Panc1 (cell line): ENCODE measurements at places on chromosomes 6 and 20. TPM values are rescaled to one million over a fixed set of nuclear protein-coding genes. Genes with fewer than 3 reads are reported as not detected.

GRCh38 chr6:106275692-106276091, 49.9 kb downstream of the ATG5 start:
- DNase-seq: no peak
- no peak overlapping the region for H3K4me3 ChIP-seq
- H3K27ac ChIP-seq: no peak overlapping the region
- H3K36me3 ChIP-seq: no peaks in the 10 kb centered on the region; the same call in 1 of the 2 replicates

GRCh38 chr6:37566111-37566949, 66.6 kb upstream of the CCDC167 start:
- H3K36me3 ChIP-seq: no peaks in the 10 kb centered on the region
- H3K4me3 ChIP-seq: peak overlapping the region; percentile 65
- no peak for DNase-seq
- peak overlapping the region; percentile 85 for H3K27ac ChIP-seq

- H3K4me1 ChIP-seq: peaks cover 63% of the 10 kb centered on the region
- H3K27ac ChIP-seq: no peak overlapping the region
- H3K27me3 ChIP-seq: no peaks in the 10 kb centered on the region
These were observed 7.1 kb downstream of the PANK2 start for GRCh38 chr20:3896302-3896701.

DNA sequence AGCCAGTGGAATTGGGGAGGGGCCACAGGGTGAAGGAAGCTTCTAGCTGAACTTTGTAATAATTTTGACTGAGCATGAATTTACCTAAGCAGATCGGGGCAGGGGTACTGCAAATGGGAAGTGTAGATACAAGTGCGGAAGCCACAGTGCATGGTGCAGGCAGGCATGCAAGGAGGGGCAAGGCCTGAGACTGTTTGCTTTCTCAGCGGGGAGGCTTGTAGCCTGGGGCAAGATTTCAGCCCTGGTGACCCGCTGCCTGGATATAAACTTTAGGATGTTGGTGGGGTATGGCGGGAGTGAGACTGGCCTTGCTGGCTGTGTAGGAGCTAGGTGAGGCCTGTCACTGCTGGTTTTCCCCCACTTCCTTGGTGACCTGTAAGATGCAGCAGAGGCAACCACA, 266.4 kb upstream of the PREP start:
- no peaks in the 10 kb centered on the region for H3K27me3 ChIP-seq
- H3K4me1 ChIP-seq: no peaks in the 10 kb centered on the region
- H3K36me3 ChIP-seq: no peaks in the 10 kb centered on the region
- DNase-seq: no peak
- H3K27ac ChIP-seq: no peak overlapping the region

GRCh38 chr6:161422710-161423680, 149.1 kb upstream of the AGPAT4 start:
- H3K4me3 ChIP-seq: no peak overlapping the region
- no peak for DNase-seq
- no peaks in the 10 kb centered on the region for H3K27me3 ChIP-seq
- H3K4me1 ChIP-seq: peaks cover 10% of the 10 kb centered on the region
- H3K27ac ChIP-seq: peak overlapping the region; percentile 36

GRCh38 chr6:25746968-25747367, 7.6 kb upstream of the SLC17A4 start:
- no peaks in the 10 kb centered on the region for H3K36me3 ChIP-seq
- H3K4me3 ChIP-seq: no peak overlapping the region
- no peaks in the 10 kb centered on the region; the same call in 1 of the 2 replicates for H3K27me3 ChIP-seq
- DNase-seq: no peak
- no peak overlapping the region for H3K27ac ChIP-seq

CST2 gene
- total RNA-seq: not detected

DNA sequence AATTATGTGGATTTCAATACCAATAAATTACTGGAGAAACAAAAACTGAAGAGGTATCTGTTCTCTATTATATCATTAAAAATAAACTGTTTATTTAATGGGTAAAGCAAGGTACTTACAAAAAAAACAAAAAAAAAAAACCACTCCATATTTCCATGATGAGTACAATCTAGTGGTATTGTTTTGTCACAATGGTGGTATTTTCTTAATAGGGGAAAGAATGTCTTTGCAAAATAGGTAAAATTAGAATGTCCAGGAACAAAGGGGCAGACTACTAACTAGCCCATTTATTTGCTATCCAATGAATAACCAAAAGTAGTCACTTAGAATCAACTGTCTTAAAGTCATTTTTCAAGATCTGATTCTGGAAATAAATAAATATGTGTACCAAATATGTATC, 92.0 kb downstream of the ARHGAP18 start:
- H3K4me3 ChIP-seq: no peak overlapping the region
- no peaks in the 10 kb centered on the region for H3K36me3 ChIP-seq
- H3K27ac ChIP-seq: no peak overlapping the region
- no peaks in the 10 kb centered on the region for H3K27me3 ChIP-seq
- no peaks in the 10 kb centered on the region for H3K4me1 ChIP-seq

PRICKLE4 gene
- total RNA-seq: 1.6 TPM

STMN3 gene
- total RNA-seq: 42.7 TPM

HEY2 gene
- total RNA-seq: not detected

SPATA2 gene
- total RNA-seq: 8.3 TPM

DNA sequence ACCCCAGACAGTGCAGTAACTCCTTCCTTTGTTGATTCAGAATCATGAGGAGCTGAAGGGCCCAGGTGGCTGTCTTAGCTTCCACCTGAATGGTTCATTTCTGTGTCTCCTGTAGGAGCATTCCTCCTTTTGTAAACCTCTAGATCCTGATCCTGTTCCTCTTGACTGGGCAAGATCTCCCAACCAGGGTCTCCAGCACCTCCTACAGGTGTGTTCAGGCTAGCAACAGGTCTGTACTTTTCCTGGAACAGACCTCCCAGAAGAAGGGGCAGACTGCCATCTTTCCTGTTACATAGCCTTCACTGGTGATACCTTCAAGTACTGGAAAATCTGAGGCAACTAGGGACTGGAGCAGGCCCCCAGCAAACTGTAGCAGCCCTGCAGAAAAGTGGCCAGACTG, 35.2 kb downstream of the HLA-B start:
- H3K27ac ChIP-seq: no peak overlapping the region
- H3K4me1 ChIP-seq: no peaks in the 10 kb centered on the region
- H3K36me3 ChIP-seq: no peaks in the 10 kb centered on the region
- H3K4me3 ChIP-seq: no peak overlapping the region
- H3K27me3 ChIP-seq: no peaks in the 10 kb centered on the region
- no peak for DNase-seq

DNA sequence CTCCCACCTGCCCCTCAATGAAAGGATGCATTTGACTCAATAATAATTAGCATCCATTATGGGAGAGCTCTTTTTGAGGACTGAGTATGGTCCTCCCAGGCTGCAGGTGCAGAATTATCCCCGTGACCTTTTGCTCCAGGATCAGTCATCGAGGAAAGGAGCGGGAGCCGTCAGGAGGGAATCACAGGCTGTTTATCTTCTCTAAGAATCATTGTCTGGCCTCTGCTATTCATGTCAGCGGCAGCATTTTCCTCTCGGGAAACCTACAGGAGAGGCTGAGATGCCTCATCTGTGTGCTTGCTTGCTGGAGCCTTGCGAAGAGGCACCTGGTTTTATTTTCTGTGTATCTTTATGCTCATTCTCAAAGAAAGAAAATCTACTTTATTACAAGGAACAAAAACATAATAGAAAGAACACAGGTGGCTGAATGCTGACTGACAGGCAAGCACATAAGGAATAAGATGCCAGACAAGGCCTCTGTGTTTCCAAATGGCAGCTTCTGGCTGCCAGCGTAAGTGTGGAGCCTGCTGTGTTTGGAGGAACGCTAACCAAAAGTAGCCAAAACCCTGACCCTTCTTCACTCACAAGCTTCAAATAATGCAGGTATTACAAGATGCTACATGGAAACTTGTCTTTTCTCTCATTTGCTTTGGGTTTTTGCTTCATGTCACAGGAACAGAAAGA, 539.1 kb upstream of the MARCKS start:
- H3K4me1 ChIP-seq: no peaks in the 10 kb centered on the region
- no peak overlapping the region for H3K4me3 ChIP-seq

LY6G5C gene
- total RNA-seq: 0.62 TPM

GRCh38 chr20:33679758-33680485, 5.7 kb upstream of the NECAB3 start:
- H3K4me3 ChIP-seq: no peak overlapping the region
- no peaks in the 10 kb centered on the region for H3K36me3 ChIP-seq
- DNase-seq: no peak
- H3K27ac ChIP-seq: no peak overlapping the region
- no peaks in the 10 kb centered on the region for H3K27me3 ChIP-seq

- H3K27me3 ChIP-seq: no peaks in the 10 kb centered on the region
- no peaks in the 10 kb centered on the region for H3K4me1 ChIP-seq
- H3K36me3 ChIP-seq: no peaks in the 10 kb centered on the region
- no peak overlapping the region for H3K27ac ChIP-seq
These were observed 47.0 kb downstream of the BCAS1 start for GRCh38 chr20:54023406-54023805.

DNA sequence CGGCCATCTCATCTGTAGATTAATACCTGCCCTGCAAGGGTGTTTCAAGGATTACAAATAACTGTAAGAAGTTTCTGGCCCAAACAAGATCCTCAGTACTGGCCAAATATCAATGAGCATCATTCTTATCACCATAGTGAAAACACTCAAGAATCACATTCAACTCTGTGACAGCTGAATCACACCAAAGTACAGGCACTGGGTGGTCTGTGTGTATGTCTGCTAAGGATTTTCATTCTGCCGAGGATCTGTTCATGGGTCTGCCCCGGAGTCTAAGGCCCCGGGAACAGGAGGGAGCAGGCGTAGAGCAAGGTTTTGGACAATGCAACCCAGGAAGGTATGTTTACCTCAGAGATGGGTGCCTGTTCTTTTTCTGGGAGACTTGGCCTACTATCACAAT, 110.5 kb downstream of the TRERF1 start:
- H3K4me3 ChIP-seq: no peak overlapping the region
- no peaks in the 10 kb centered on the region for H3K27me3 ChIP-seq
- no peaks in the 10 kb centered on the region for H3K36me3 ChIP-seq
- H3K4me1 ChIP-seq: peaks cover 41% of the 10 kb centered on the region

BICRAL gene
- 12.9 TPM for total RNA-seq

DNA sequence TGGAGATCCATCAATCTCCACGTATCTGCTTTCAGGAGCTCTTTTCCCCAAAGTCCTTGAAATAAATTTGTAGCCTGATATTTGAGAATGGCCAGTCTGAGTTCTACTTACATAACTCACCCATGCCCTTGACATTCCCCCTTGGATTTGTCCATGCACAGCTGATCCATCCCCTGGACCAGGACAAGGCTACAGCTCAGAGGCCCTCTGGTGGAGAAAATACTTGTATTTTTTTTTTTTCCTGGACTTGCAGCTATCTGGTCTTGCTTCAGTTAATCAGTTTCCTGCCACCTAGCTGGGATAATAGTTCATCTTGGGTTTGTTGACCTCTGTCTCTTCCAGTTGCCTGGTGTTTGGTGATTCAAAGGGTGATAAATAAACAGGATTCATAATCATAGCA, 467.6 kb downstream of the DHX35 start:
- DNase-seq: no peak
- H3K36me3 ChIP-seq: no peaks in the 10 kb centered on the region
- H3K27ac ChIP-seq: no peak overlapping the region
- H3K4me1 ChIP-seq: no peaks in the 10 kb centered on the region
- H3K4me3 ChIP-seq: no peak overlapping the region

- no peaks in the 10 kb centered on the region for H3K27me3 ChIP-seq
- no peak overlapping the region for H3K4me3 ChIP-seq
These were observed 286.0 kb downstream of the ADGB start for GRCh38 chr6:146884728-146885127.

ADAM33 gene
- 0.62 TPM for total RNA-seq

- H3K4me3 ChIP-seq: no peak overlapping the region
- H3K27me3 ChIP-seq: no peaks in the 10 kb centered on the region
- no peak for DNase-seq
- H3K4me1 ChIP-seq: no peaks in the 10 kb centered on the region
These were observed 124.0 kb downstream of the JARID2 start for GRCh38 chr6:15369838-15370237.

PRR18 gene
- total RNA-seq: 0.23 TPM

RNF182 gene
- 22.2 TPM for total RNA-seq

DNA sequence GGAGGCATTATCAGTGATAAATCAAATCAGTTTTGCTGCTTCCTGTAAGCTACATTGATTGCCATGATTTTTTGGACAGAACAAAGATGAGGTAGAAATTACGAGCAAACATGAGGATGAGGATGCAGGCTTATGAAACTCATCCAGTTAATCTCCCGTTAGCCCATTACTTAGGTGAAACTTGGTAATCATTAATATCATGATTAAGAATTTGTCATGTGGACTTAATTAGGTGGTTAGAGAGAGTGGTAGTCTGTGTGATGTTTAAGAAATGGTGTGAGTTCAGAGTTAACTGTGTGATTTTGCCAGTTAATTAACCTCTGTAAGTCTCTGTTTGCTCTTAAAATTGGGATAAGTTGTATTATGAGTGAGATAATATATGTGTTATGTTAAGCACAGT, 62.0 kb downstream of the TSPYL4 start:
- no peak for DNase-seq
- H3K36me3 ChIP-seq: no peaks in the 10 kb centered on the region

ZSCAN23 gene
- 1.6 TPM for total RNA-seq

CRISP3 gene
- not detected for total RNA-seq

- H3K36me3 ChIP-seq: no peaks in the 10 kb centered on the region
- H3K4me3 ChIP-seq: no peak overlapping the region
- no peak for DNase-seq
- H3K27ac ChIP-seq: no peak overlapping the region
- no peaks in the 10 kb centered on the region for H3K4me1 ChIP-seq
- H3K27me3 ChIP-seq: no peaks in the 10 kb centered on the region
These were observed 199.5 kb downstream of the ADGRB3 start for GRCh38 chr6:68834551-68834950.

DNA sequence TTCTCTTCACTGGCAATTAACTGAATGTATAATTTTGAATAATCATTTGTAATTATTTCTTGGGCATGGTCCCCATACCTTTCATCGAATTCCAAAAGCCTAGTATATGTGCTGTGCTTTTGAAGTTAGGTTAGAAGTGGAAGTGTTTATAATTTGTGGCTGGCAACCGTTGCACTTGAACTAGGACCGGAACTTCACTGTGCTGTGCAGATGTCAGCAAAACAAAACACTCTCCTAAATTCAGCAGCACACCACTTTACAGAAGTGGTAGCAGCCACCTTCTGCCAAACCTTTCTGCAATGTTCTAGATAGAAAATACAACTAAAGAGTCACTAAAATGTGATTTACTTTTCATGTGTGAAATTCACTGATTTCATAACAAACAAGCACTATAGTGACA, 111.9 kb downstream of the FAM83B start:
- H3K27me3 ChIP-seq: no peaks in the 10 kb centered on the region
- H3K36me3 ChIP-seq: no peaks in the 10 kb centered on the region
- DNase-seq: no peak
- H3K27ac ChIP-seq: no peak overlapping the region

DNA sequence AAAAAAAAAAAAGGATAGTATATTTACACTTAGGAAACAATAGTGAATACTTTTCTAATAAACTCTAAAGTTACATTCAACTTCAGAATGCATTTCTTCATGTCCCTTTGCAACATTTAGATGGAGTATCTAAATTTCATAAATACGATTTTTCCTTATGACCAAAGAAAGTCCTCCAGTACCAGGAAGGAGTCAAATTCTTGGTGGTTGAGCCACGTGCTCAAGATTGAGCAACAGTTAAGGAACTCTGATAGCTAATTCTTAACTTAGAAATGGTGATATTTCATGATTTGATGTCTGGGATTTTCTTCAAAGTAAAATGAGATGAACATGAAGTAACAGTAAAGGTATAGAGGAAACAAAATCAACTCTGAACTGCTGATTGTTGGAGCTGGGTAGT, 92.7 kb downstream of the SASH1 start:
- no peak for DNase-seq
- H3K36me3 ChIP-seq: no peaks in the 10 kb centered on the region
- H3K4me1 ChIP-seq: no peaks in the 10 kb centered on the region
- no peaks in the 10 kb centered on the region for H3K27me3 ChIP-seq
- H3K27ac ChIP-seq: no peak overlapping the region
- H3K4me3 ChIP-seq: no peak overlapping the region

ERVFRD-1 gene
- total RNA-seq: not detected
